Left hindlimb (tissue), 1 donor: ENCODE measurements at places on chromosomes 7 and 10.

- no peak for DNase-seq
Observed at GRCh38 chr7:130875265-130875741, 141.3 kb upstream of the KLF14 start.

GRCh38 chr10:67936416-67936815 lies 52.0 kb downstream of the SIRT1 start:
- DNase-seq = no peak

GRCh38 chr7:90657481-90657880 lies 61.4 kb downstream of the CDK14 start:
- no peak for DNase-seq

DNA sequence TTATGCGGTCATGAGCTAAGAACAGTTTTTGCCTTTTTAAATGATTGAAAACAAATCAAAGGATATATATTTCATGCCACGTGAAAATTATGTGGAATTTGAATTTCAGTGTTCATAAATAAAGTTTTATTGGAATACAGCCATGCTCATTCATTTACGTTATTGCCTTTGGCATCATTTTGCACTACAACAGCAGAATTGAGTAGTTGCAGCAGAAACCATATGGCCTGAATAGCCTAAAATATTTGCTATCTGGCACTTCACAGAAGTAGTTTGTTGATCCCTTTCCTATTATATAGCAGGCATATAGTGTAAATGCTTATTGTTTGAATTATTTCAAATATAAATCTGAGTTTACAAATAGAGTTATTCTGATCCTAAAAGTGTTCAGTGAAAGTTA lies 59.7 kb downstream of the AUTS2 start:
- DNase-seq = no peak

DNA sequence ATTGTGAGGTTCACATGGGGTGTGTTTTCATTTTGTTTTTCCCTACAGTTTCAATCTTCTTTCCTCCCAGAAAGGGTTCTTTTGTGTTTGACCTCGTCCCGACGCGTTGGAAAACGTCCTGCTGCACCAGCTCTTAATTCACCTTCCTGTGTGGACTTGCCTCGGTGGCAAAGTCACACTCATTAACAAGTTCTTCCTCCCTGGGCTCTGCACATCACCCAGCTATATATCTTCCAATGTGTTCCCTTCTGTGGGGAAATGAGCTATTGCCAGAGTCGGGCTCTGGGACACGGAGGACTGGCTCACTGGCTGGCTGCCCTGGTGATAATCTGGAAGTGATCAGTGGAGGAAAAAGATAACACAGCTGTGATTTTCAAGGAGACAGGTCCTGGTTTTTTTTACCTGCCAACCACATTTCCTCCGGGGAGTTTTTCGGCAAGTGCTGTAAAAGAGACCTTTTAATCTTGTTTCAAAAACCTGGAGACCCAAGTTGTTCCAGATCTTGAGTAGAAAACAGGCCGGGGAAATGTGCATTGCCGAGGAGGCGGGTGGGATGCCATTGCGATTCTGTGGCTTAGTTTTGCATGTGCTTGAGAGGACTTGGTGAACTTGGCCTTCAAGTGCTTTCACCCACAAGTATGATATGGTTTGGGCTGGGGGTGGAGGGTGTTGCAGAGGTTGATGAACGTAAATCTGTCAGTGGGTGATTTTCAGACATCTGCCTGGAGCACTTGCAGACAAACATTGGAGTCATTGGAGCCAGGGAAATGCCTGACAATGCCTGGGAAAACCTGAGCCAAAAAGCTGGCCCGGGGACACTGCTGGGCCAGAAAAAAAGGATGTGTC lies 96.5 kb upstream of the CREB5 start:
- no peak for DNase-seq
